ENCODE measurements at places on chromosomes 11 and 22.
A peak's percentile ranks its signal among the peaks of the same experiment; 100 is the strongest.

- DNase-seq: peak; percentile 4
Measured at GRCh38 chr11:120912504-120912903, 111.4 kb upstream of the TBCEL start.

DNA sequence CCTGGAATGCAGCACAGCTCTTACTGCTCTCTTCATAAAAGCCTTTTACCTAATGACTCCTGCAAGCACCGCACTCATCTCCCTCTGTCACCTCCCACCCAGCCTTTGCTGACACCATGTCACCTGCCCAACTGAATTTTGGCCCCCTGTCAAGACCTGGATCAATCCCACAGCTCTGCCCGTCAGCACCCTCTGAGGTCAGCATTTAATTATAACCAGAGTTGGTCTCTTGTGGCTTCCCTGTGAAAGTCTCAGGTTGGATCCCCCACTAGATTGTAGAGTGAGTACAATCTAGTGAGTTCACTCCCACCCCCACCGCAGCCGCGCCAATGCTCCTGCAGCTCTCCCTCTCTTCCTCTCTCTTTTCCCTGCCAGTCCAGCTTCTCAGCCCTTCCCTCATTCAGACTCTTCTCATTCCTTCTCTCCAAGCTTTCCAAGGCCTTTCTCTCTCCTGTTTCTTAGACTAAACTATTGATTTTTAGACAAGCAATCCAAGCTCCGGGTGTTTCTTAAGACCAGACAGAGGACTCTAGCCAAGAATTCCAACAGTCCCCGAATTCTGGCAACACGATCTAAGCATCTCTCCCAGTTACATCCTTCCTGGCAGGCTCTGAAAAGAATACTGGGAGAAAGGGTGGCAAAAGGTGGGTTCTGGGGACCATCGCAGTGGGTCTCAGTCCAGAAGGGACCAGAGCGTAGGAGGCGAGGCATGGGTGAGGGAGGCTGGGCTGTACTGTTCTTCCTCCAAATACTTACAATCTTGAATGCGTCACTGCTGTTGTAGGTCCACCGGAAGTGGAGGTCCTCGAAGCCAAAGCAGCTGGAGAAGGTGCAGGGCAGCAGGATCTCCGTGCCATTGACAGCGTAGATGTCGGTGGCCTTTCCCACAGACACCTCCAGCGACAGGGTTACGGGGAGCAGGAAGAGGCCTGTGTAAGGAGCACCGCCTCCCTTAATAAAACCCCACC, 8.0 kb downstream of the SCN4B start:
- DNase-seq: no peak

- DNase-seq: no peak
Measured at GRCh38 chr11:117095284-117096161, 2.7 kb downstream of the SIK3 start.

DNA sequence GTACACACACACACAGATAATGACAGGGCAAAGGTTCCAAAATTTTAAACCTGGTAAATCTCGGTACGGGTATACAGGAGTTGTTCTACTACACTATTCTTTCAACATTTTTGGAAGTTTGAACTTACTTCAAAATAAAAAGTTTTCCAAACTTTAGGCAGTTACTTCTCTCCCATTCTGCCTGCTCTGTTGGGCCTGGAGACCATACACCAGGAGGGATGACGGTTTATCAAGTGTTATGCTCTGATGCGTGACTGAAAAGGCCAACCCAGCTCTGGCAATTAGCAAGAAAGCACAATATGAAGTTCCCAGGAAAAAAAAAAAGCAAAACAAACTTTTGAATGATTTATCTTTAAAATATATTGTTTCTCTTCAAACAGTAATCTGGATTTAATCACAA, 969 bp downstream of the SERPIND1 start:
- no peak for DNase-seq

DNA sequence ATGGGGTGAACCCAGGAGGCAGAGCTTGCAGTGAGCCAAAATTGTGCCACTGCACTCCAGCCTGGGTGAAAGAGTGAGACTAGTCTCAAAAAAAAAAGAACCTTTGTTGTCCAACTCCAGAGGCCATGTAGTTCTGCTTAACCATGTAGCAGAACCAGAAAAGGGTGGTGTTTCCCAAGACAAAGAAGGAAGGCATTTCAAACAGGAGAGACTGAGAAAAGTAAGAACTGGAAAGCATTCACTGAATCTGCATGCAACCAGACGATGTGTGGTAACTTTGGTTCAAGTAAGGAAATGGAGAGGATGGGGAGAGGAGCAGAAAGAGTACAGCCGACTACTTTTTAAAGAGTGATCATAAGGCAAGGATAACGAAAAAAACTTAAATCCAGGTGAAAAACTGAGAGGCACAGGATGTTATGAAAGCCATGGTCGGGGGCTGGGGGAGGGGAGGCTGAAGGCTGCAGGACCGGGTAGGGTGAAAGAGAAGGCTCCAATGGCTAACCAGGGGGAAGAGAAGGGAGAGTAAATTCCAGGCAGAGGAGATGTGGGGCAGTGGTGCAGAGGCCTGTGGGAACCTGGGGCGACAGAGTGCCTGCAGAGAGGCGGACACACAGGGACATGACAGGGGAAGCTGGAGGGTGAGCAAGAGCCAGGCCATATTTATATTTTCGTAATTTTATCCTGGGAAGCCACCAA, 48.8 kb downstream of the MAPK1 start:
- DNase-seq: no peak

DNA sequence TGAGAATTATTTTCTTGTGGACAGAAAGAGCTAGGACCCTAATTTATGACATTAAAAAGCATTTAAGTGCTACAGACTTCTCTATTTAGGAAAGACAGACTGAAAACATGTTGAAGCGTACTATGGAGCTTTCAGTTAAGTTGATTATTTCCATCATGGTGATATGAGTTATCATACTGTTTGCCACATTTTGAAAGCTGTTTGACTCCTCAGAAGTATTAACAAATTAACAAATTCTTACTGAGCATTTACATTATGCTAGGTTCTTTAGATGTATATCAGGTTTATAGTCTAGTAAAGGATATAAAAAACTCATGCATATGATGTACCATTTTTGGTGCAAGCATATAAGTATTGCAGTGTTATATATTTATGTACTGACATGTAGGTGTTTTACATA, 50.1 kb downstream of the ARHGEF12 start:
- no peak for DNase-seq

- DNase-seq: no peak
Measured at GRCh38 chr11:60924110-60924905, at the start of gene TMEM132A. Gene TMEM132A (plus strand): TSS chr11:60924460. CDS start chr11:60924634, 174 bp downstream.

- peak; percentile 81 for DNase-seq
Measured at GRCh38 chr11:19642185-19643158, 70.2 kb upstream of the NAV2 start.

DNA sequence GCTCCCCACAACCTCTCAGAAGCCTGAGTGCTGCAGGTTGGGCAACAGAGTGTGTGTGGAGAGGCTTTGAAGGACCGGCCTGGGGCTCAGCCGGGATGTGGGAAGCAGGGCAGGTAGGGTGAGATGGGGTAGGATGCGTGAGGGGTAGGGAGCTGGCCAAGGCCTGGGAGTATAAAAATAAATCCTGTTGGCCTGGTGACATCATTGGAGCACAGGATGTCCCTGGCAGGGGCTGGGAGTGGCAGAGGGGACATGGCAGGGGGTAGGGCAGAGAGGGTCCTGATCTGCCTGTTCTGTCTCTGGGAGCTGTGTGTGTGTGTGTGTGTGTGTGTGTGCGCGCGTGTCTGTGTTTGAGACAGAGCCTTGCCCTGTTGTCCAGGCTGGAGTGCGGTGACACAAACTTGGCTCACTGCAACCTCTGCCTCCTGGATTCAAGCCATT, 28.6 kb downstream of the TEF start:
- no peak for DNase-seq

- no peak for DNase-seq
Measured at GRCh38 chr11:125559888-125560287, 9.4 kb upstream of the EI24 start.

- no peak for DNase-seq
Measured at GRCh38 chr22:39144101-39144767, 8.2 kb downstream of the CBX7 start.

DNA sequence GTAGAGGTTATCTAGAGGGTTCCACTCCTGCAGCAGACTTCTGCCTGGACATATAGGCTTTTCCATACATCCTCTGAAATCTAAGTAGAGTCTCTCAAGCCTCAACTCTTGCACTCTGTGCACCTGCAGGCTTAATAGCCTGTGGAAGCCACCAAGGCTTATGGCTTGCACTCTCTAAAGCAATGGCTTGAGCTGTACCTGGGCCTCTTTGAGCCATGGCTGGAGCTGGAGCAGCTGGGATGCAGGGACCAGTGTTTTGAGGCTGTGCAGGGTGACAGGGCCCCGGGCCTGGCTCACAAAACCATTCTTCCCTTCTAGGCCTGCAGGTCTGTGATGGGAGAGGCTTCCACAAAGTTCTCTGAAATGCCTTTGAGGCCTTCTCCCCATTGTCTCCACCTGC, 2.9 kb upstream of the NXPE4 start:
- no peak for DNase-seq

GRCh38 chr11:17544181-17544622, at the start of gene USH1C:
Gene USH1C (minus strand): TSS chr11:17544416. CDS start chr11:17544307, 109 bp downstream.
- DNase-seq: no peak

DNA sequence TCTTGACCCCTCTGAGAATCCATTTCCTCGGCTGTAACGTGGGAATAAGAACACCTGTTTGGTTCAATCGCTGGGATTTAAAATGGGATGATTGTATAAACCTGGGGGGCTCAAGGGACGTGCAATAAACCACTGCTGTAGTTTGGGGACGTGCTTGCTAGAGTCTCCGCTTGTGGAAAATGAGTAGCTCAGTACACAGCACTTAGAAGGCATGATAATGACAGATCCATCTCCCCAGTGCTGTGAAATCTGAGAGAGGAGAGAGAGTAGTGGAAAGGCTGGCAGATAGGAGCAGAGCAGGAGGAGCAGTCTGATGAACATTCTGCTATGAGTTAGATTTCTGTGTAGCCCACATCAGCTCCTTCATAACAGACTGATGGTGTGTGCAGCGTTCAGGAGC, 256.5 kb downstream of the MN1 start:
- DNase-seq: no peak

GRCh38 chr11:32348502-32348901, 86.8 kb downstream of the WT1 start:
- DNase-seq: no peak

GRCh38 chr11:114562166-114562916, 2.7 kb upstream of the NXPE1 start:
- no peak for DNase-seq

Data from GM04503 (cell line).